ENCODE measurements at places on chromosomes 12 and 14. TPM values are rescaled to one million over a fixed set of nuclear protein-coding genes. Genes with fewer than 3 reads are reported as not detected.

Gene NKX2-1
- total RNA-seq, result 0.13 TPM

DNA sequence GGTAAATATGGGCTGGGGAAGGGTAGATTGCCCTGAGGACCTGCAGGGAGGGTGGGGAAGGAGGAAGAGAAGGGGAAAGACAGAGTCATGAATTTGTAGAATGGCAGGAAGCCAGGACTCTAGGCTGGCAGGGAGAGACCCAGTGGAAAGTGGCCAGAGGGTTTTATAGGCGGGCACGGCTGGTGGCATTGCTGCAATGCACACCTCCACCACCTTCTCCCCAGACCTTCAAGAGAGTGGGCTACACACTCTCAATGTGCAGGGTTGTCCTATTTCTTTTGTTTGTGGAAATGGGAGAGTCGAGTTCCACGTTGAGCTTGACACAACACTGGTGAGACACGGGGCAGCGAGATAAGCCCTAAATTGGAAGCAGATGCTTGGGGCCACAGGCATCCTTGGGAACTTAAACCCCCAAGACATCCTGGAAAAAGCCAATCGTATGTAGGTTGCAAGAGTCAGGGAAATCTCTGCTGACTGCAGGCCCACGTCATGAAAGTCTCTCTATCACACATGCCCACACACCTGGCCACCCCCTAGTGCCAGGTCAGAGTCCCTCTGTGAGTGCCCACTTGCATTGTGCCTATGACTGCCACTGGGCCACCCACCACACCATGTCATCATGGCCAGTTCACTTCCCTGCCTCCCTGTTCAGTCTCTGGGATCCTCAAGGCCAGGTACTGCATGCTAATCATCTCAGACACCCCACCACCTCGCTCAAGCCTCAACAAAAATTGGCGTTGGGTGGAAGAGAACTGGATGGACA is 38.0 kb upstream of the BDKRB2 start:
- H3K4me3 ChIP-seq, result no peak overlapping the region
- DNase-seq, result no peak
- H3K27ac ChIP-seq, result no peak overlapping the region
- no peaks in the 10 kb centered on the region for H3K27me3 ChIP-seq

GRCh38 chr14:67853715-67854114 is 34.1 kb downstream of the RAD51B start:
- DNase-seq, result no peak
- H3K27me3 ChIP-seq, result no peaks in the 10 kb centered on the region
- H3K4me1 ChIP-seq, result no peaks in the 10 kb centered on the region
- H3K4me3 ChIP-seq, result no peak overlapping the region

Gene DERA
- 22.6 TPM for total RNA-seq

GRCh38 chr12:20194171-20194570 is 174.2 kb upstream of the PDE3A start:
- no peak overlapping the region for H3K4me3 ChIP-seq
- no peak overlapping the region for H3K27ac ChIP-seq
- no peak for DNase-seq
- H3K4me1 ChIP-seq, result no peaks in the 10 kb centered on the region
- H3K27me3 ChIP-seq, result no peaks in the 10 kb centered on the region

DNA sequence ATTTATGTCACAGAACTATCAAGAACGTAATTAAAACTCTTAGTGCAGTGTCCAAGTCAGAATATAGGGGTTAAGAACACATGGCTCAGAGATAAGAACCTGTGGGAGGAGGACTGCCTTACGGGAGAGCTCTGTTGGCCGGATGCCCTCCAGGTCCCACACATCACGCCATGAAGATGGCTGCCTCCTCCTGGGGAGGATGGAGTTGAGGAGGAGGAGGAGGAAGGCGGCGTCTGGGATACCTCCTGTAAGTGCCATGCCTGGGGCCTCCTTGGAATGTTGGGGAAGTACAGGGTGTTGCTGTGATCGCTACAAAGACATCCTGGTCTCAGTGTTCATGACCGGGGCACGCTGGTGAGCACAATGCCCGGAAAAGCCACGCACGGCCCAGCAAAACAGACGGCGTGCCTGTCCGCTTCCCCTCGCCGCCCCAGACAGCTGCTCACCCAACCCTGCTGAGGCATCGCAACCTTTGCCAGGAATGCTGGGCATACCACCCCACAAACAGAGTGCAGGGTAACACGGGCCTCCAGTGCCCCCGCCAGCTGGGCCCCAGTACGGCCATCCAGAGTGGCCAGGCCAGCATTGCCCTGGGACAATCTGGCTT is 28.7 kb upstream of the CD9 start:
- no peaks in the 10 kb centered on the region for H3K27me3 ChIP-seq
- H3K36me3 ChIP-seq, result no peaks in the 10 kb centered on the region
- H3K27ac ChIP-seq, result no peak overlapping the region
- H3K4me1 ChIP-seq, result peaks cover 6% of the 10 kb centered on the region
- DNase-seq, result no peak
- no peak overlapping the region for H3K4me3 ChIP-seq

- no peaks in the 10 kb centered on the region for H3K27me3 ChIP-seq
- peaks cover 20% of the 10 kb centered on the region for H3K4me1 ChIP-seq
- DNase-seq, result no peak
- peak overlapping the region; percentile 80 for H3K27ac ChIP-seq
- no peaks in the 10 kb centered on the region for H3K36me3 ChIP-seq
Measured at GRCh38 chr12:95173392-95174251, 43.6 kb downstream of the FGD6 start.

DNA sequence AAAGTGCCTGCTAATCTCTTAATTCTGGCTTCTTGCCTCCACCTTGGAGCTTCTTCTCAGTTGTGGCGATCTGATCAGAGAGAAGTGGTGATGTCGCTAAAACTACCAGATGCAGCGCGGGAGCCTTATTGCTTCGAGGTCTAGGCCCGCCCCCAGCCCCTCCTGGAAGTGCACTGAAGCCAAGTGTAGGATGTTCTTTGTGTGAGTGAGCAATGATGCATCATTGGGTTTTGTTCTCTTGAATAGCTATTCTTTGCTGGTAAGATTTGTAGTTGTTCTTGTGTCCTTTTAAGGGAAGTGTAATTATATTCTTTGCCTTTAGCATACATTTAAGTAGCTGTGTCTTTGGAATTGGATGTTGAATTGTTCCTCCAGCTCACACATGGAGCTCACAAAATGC is 35.8 kb downstream of the MTHFD1 start:
- H3K36me3 ChIP-seq, result peaks cover 13% of the 10 kb centered on the region
- H3K27me3 ChIP-seq, result no peaks in the 10 kb centered on the region
- H3K27ac ChIP-seq, result no peak overlapping the region
- DNase-seq, result no peak

- no peaks in the 10 kb centered on the region for H3K4me1 ChIP-seq
- H3K4me3 ChIP-seq, result no peak overlapping the region
- no peaks in the 10 kb centered on the region for H3K36me3 ChIP-seq
- no peaks in the 10 kb centered on the region for H3K27me3 ChIP-seq
- no peak for DNase-seq
- H3K27ac ChIP-seq, result no peak overlapping the region
Measured at GRCh38 chr12:115103884-115104883, 420.2 kb upstream of the TBX3 start.

DNA sequence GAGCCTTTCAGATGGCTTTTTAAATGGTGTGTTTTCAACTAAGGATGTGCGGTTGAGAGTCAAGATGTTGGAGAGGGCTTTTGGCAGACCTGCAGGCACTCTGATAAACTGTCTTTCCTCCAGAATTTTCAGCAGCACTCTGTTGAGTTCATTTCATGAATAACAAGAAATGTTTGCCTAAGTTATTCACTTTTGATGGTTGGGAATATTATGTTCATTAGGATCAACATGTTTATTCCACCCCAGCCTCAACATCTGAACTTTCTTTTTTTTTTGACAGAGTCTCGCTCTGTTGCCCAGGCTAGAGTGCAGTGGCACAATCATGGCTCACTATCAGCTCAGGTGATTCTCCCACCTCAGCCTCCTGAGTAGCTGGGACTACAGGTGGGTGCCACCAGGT is 68.4 kb downstream of the C12orf75 start:
- H3K27ac ChIP-seq, result no peak overlapping the region
- DNase-seq, result no peak
- no peaks in the 10 kb centered on the region for H3K27me3 ChIP-seq
- no peaks in the 10 kb centered on the region for H3K4me1 ChIP-seq

All from Panc1 (cell line).